ENCODE measurements at places on chromosomes 16 and 17.

DNA sequence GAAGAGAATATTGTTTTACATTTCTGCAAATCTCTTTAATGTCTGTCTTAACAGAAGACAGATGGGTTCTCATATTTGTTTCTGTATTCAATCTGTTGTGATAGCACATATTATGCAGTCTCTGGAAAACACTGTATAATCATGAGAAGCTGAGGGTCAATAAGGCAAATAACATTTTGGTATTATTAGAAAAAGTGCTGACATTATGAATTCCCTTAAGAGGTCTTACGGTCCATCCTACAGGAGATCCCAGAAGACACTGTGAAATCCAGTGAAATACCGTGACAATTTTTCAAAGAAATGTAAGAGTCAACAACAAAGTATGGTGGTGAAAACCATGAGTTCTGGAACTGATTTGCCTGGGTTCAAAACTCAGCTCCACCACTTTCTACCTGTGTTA, 42.3 kb downstream of the ABCA5 start:
- DNase-seq: no peak

DNA sequence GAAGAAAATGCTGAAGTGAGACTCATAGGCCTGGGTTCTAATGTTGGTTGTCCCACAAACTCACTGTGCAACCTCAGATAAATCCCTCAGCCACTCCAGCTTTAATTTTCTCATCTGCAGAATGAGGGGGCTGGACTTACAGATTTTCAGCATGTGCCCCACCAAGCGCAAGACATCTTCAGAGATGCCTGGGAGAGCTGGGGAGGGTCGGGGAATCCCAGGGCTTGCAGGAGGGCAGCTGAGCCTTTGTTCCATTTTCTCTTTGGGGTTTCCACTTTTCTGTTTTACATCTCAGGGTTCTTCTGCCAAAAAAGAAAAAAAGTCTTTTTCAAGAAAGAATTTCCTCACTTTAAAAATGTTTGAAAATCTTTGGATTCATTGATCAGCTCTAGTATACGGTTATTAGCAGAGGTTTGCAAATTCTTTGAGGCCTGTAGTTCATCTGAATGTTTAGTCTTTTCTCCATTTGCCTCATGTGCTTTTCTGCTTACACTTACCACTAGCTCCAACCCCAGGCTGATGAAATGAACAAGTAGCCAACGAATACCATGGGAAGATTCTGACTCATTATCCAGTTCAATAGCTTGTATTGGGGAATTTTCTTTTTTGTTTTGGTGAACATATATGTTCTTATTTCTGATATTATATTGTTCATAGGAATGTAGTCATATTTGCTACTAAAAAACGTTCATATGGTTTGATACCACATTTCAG, 56.4 kb downstream of the CHD9 start:
- peak; percentile 37 for DNase-seq

DNA sequence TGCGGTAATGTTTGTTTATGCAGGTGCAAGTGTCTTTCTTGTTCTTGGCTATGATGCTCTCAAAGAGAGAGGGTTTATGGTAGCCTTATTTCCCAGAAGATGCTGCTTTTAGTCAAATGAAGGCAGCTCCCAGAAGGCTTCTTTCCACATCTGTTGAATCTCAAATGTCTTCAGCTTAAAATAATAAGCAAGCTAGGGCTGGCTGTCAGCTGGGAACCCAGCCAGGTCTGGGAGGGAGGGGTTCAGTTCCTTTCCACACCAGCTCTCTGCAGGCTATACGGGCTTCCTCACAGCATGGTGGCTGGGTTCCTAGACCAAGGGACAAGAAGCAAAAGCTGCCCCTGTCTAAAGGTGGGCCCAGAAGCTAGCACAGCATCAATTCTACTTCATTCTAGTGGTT, 47.4 kb upstream of the ATF7IP2 start:
- DNase-seq: no peak

DNA sequence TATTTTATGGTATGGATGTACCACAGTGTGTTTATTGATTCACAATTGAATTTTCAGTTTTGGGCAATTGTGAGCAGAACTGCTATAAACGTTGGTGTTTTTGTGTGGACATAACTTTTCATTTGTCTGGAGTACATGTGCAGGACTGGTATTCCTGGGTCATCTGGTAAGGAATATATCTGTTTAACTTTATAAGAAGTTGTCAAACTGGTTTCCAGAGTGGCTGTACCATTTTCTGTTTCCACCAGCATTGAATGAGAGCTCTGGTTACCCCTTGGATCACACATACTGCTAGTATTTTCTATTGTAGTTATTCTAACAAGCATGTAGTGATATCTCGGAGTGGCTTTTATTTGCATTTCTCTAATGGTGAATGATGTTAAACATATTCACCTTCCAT, 24.3 kb downstream of the TMEM238L start:
- no peak for DNase-seq

DNA sequence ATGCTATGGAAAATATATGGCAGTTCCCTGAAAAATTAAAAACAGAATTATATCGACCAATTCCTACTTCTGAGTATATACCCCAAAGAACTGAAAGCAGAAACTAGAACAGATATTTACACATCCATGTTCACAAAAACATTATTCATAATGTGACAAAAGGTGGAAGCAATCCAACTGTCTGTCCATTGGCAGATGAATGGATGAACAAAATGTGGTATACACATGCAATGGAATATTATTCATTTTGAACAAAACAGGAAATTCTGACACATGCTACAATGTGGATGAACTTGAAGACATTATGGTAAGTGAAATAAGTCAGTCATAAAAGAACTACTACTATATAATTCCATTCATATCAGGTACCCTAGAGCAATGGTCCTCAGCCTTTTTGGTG, 263.5 kb upstream of the AXIN2 start:
- DNase-seq: no peak

DNA sequence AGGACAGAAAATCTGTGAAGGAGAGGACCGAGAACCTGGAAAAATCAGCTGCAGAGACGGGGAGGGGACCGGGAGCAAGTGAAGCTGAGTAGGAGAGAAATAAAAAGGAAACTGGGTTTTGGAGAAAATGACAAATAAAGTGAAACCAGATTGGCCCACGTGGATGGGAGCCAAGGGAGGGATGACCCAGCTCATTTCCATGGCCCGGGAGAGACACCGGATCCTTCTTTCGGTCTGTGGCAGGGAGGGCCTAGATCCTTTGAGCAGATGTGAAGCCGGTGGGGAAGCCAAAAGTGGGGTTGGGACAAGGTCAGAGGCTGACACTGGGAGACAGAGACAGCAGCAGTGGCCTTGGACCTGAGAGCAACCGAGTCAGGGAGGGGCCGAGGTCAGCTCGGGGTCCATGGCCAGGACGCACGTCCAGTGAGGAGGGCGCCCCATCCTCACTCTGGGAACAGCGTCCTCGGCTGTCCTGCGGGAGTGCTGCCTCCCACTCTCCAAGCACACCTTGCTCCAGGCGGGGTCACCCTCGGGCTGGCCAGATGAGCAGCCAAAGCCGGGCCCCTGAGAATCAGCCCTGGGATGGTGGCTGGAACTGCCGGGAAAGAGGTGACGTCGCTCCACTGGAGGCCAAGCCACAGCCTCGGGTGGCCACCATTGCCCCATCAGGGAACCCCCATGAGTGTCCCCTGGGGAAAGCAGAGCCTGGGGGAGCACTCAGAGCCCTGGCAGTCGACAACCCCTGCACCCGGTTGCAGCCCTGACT, 50.8 kb upstream of the CDR2 start:
- DNase-seq: peak; percentile 71

DNA sequence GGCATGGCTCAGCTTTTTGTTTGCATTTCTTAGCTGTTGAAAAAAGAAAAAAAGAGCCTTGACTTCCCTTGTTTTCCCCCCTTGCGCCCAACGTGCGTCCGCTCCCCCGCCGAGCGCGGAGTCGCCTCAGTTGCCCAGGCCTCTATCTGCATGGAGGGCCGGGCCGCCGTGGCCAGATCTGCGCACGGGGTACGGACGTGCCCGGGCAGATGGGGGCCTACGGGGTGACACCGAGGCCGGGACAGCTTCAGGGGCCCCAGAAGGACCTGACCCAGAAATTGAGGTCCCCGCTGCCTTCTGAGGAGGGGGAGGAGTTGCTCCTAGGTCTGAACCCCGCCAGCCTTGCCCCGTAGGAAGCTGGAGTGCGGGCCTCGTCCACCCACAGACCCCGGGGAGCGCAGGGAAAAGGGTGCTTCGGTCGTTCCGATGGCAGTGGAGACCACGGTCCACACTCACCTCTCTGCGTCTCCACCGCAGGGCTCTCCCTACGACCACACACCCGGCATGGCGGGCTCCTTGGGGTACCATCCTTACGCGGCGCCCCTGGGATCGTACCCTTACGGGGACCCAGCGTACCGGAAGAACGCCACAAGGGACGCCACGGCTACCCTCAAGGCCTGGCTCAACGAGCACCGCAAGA, 1.5 kb downstream of the IRX5 start:
- DNase-seq: peak; percentile 38

DNA sequence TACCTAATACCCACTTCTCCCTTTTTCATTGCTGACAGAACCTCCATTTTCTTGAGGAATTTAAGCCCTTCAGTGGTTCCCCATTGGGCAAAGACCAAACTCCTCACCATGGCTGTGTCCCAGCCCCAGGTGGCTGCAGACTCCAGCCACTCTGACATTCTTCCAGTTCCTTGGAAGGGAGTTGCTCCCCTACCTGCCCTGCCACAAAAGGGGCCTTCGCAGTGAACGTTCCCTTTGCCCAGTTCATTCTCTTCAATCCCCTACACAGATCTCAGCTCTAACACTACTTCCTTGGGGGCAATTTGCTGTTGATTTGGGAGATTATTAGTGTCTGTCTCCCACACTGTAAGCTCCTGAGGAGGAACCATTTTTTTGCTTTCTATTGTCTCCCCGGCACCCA, 3.2 kb upstream of the AKTIP start:
- DNase-seq: no peak

DNA sequence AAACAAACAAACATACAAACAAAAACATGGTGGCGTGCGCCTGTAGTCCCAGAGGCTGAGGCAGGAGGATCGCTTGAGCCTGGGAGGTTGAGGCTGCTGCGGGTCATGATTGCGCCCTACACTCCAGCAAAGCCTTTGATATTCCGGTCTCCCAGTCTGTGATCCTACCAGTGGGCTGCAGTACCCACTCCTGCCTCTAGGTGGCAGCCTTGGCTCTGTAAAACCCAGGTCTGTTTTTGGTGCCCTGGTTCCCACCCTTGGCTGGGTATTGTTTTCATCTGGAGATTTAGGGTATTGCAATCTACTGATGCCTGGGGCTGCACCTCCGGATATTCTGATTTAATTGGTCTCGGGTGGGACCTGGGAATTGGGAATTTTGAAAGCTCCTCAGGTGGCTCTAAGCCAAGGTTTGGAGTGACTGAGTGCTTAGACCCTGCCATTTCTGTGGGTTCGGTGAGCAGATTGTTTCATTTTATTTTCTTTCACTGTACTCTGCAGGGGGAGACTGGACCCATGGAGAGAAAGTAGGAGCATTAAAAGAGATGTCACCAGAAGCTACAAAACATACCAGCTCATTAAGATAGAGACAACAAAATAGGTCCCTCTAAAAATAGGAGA, 40.5 kb downstream of the MYH3 start:
- DNase-seq: peak; percentile 82

GRCh38 chr17:28491860-28492259, 14.3 kb upstream of the FOXN1 start:
- DNase-seq: no peak

GRCh38 chr17:56945938-56946505, 14.8 kb downstream of the COIL start:
- DNase-seq: no peak

DNA sequence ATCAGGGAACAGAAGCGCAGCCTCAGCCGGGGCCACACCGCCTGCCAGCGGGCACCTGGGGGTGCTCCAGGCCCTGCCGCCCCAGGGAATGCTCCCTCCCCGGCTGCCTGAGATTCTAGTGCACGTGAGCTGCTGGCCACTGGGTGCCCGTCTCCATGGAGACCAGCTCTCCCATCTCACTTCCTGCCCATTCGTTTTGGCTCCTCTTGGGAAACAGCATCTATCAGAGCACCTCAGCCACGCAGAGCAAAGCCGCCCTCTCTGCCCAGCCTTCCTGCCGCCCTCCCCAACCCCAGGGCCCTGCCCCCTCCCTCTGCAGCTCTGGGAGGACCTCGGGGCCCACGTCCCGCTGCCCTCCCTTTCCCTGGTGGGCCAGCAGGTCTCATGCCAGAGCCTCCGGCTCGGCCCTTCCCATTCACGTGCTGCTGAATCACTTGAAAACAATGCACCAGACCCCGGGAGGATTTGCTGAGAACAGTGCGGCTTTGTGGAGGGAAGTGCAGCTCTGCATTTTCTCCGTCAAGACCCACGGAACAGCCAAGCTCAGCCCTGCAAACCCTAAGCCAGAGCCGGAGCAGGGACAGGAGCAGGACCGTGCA, 19.4 kb downstream of the CEP295NL start:
- peak; percentile 97 for DNase-seq

- no peak for DNase-seq
These were observed 2.2 kb upstream of the TMC5 start for GRCh38 chr16:19415461-19415860.

GRCh38 chr17:31128241-31128640, 33.5 kb downstream of the NF1 start:
- no peak for DNase-seq

DNA sequence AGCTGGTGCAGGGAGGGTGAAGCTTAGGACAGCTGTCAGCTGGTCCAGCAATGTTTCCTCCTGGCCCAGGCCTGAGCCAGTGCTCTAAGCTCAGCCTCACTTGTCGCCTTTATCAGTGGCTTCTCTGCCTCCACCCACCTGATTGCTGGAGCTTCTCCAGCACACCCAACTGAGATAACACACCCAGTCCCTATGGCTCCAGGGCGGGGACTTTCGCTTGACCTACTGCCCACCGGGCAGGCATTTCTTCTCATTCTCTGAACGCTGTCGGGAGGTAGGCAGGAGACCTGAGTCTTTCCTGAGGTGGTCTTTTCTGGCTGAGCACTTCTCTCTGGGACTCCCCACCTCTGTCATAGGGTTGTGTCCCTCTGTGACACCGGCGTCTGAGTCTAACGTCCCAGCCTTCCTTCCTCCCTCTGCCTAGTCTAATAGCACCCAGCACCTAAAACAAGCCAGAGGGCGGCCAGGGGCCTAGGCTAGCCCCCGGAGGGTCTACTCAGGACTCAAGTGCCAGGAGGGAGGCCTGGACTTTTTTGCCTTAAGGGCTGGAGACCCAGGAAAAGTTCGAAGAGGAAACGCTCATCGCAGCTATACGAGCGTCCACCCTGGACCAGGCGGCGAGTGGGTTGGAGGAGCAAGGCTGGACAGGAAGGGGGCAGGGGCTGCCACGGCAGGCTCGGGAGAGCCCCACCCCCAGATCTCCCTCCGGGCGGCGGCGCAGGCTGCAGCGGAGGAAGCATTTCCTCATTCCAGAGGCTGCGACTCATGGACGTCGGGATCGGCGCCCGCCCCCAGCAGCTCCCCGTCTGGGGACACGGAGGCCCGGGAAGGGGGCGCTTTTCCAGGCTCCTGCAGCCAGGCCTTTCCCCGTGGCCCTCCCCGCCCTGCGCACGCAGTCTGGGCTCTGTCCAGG, 756 bp downstream of the TAX1BP3 start:
- peak; percentile 95 for DNase-seq

GRCh38 chr17:31583772-31584356, 192.4 kb downstream of the RAB11FIP4 start:
- no peak for DNase-seq

GRCh38 chr16:67230809-67231660, 4.1 kb downstream of the TMEM208 start:
- no peak for DNase-seq

GRCh38 chr17:39641883-39642282, 4.9 kb downstream of the STARD3 start:
- DNase-seq: no peak

GRCh38 chr16:57985204-57986181, 14.6 kb upstream of the CNGB1 start:
- DNase-seq: no peak

Data from fibroblast of skin of scalp (primary cell).